ENCODE measurements at places on chromosomes 4 and X.

DNA sequence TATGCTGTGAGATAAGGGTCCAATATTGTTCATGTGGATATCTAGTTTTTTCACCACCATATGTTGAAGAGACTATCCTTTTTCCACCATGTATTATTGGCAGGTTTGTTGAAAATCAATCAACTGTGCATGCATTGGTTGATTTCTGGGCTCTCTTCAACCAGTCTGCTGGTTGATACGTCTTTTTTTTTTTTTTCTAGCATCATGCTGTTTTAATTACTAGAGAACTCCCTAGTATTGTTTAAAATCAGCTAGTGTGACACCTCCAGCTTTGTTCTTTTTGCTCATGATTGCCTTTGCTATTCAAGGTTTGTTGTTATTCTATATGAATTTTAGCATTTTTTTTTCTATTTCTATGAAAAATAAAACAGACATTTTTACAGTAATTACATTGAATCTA lies 123.9 kb downstream of the SLC7A11 start:
- no peak for DNase-seq

- DNase-seq: no peak
These were observed 34.4 kb downstream of the AFAP1 start for GRCh38 chr4:7904952-7905915.

- DNase-seq: no peak
These were observed 63.1 kb downstream of the ANXA5 start for GRCh38 chr4:121633653-121634052.

GRCh38 chr4:185656467-185656931 lies 121.2 kb upstream of the PDLIM3 start:
- DNase-seq: peak; percentile 49

DNA sequence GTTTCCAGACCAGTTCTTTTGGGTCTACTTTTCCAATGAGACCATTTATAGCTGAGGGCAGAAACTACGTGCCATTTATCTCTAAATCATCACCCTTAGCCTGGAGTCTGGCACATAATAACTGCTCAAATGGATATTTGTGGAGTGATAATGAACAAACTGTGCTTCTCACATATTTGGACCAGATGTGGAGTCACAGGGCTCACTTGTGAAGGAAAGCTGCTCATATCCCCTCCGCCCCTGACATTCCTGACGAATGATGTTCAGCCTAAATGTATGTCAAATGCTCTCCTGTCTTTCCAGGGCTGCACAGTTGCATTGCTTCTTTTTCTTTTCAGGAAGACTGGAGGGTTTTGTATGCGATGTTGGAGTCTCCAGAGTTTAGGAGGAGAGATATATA lies 110.1 kb downstream of the GBA3 start:
- DNase-seq: no peak

GRCh38 chrX:153669174-153669890 lies 4.3 kb downstream of the PNCK start:
- peak; percentile 62 for DNase-seq

DNA sequence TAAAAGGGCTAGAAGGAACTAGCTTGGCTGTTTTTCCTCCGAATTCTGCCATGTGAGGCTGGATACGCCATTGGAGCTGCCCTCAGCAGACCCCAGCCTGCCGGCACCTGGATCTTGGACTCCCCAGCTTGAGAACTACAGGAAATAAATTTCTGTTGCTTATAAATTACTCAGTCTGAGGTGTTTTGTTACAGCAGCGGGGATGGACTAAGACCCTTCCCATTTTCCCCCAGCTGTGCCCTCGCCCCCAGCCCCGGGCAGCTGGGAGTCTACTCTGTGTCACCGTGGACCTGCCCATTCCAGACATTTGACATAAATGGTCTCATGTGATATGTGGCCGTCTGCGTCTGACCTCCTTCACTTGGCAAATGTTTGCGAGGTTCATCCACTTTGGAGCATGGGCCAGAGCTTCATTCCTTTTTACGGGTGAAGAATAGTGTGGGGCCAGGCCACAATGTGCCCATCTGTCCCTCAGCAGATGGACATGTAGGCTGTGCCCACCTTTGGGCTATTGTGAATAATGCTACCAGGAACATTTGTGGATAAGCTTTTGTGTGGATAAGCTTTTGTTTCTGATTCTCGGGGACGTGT lies 30.7 kb upstream of the SPON2 start:
- no peak for DNase-seq

DNA sequence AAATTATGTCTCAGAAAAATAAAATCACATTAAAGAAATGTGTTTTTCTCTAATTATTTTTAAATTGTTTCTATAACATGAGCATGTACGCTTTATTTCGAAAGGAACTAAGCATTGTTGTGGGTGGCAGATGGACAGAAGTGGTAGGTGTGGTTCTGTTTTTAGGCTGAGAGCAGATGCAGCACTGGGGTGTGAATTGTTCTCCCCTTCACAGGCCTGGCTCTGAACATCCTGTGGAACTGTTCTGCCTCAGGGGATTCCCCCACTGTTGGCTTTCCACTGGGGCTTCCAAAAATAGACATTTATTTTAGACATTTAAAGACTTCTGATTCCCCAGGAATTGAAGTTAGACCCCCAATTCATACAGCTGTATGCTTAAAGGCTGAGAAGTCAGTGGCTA lies 41.9 kb upstream of the PDHA2 start:
- no peak for DNase-seq

DNA sequence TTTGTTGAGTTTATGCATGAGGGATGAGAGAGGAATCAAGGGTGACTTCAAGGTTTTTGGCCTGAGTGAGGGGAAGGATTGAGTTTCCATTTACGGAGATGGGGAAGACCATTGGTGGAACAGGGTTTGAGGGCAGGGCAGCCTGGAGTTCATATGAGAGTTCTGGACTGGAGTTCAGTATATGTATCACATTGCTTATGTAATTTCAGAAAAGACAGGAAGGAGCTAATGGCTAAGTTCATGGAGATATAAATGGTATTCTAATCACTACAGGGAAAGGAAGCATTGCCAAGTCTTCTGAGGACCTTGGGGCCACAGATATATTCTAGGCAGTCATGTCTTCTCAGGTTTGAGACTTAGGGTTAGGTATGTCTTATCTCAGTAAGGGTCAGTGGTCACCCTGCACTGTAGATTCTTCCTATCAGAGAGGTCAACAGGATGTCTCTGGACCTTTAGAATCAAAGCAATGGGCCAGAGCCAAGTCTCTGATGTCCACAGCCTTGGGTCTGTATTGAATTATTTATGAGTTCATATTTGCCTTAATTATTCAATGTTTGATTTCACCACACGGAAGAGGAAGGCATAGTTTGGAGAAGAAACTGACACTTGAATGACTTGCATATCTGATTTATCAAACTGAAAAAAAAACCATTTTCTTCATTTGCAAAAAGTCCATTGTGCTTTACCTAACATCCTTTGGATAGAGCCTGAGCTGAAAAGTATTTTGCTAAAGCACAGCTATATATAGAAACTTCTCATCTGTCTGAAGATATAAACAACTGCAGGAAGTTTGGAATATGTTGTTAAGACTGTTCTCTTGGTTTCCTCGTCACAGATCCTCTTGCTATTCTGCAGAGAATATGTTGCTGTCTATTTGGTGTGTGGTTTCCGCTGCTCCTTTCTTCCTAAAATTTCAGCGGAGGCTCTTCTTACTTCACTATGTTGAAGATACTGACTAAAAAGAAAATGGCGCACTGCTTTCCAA lies 139.5 kb downstream of the PDGFRA start:
- no peak for DNase-seq

- no peak for DNase-seq
These were observed 28.0 kb downstream of the TACC3 start for GRCh38 chr4:1749370-1749769.
